ENCODE measurements at places on chromosomes 3 and 15. TPM values are rescaled to one million over a fixed set of nuclear protein-coding genes. Genes with fewer than 3 reads are reported as not detected.

GRCh38 chr3:102617381-102617780, 182.6 kb downstream of the ZPLD1 start:
- no peak for DNase-seq

ZNF770 gene
- 35.1 TPM for total RNA-seq

DNA sequence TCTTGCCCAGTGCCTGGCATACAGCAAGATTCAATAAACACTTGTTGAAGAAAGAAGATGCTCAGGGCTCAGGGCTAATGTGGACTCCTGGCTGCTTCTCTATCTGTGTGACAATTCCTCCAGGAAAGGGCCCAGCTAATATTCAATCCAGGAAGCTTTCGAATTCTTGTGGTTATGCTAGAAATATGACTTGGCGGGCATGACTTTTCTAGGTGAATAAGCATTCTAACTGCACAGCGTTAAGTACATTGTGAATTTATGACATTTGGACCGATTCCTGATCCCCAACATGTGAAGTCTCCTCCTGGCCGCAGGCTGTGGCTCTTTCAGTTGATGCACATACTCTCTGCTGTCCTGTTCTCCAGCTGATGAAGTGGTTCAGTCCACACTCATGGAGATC, 117.0 kb downstream of the IMPG2 start:
- no peak for DNase-seq

DNA sequence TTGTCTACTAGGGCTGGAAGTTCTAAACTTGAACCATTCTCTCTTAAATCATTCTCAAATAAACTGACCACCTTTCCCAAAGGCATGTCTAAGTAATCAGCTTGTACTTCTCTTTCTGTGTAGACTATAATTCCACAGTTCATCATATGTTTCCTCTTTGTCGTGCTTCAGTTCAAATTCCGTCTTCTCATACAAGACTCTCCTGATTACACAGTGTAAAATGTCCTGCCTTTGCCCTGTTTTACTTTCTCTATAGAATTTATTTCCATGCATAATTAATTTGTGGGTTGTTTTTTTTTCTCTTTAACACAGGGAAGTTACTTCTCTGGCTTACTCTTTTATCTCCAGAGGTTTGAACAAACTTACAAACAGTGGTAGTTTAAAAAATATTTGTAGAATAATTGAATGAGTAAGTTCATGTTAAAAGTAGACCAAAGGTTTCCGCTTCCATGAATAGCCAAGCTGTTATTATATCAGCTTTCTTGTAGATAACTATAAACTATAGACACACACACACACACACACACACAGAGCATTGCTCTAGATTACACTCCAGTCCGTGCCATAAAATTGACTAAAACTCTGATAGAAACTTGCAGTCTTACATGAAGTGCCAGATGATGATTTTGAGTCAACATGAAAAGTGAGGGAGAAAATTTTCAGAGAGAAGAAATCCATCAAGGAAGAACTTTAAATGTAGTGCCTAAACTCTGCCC, 119.0 kb downstream of the SUCNR1 start:
- DNase-seq = no peak

DNA sequence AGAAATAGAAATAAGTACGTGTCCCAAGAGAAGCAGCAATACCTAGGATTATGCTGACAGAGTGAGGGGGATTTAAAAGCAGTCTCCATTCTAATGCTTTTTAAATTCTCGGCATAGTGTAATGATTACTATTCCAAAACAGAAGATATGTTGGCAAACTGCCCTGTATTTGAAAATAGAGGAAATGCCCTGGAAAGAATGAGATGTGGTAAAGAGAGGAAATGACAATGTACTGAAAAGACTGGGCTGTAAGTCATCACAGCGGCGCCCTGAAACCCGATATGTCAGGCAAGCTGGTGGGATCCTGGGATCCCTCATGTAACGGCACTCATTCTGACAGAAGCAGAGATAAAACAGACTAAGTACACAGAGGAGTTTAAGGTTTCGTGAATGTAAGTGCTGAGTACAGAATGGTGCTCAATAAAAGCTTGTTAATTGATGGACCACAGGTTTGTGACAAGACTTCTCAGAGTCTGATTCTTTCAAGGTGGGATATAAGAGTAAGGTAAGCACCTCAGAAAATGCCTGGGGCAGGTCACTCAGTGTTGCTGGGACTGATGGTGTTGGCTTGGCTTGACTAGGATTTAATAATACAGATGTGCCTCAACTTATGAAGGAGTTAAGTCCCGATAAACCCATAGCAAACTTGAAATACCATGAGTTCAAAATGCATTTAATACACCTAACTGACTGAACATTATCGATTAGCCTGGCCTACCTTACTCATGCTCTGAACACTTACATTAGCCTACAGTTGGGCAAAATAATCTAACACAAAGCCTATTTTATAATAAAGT, 91.4 kb downstream of the NFKBIZ start:
- no peak for DNase-seq

DNA sequence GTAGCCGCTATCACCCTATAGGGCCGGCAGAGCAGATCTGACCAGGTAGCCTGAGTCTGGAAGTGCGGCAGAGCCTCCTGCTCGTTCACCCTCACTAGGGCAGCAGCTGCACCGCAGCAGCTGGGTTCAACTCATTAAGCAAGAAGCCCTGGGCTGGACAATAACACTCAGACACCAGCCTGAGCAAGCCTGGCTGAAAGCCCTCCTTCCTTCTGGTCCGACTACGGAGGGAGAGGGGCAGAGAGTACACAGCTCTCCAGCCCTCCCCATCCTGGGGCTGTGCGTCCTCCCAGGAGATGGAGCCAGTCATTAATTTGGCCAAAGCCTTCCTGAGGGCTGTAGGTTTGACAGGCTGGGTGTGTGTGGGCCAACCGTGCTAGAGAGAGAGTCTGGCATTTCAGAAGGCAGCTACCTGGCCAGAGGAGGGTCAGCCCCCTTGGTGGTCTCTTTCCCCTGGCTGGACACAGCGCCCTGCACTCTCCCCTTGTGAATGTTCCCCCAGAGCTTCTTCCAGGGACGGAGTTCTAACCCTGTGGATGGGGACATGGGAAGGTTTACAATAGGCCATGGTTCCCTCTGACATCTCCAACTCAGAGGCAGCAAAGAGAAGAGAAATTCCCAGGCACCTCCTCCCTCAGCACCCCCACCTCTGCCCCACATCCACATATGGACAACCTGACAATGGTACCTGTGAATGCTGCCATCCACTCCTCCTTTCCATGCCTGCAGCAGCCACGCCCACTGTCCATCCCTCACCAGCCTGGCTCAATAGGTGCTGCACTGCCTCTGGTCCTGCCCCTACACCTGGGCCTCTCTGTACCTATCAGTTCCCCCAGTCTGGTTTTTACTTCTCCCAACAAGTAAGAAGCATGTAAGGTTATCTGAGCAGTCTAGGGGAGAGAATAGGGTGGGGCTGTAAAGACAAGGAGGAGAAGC, 6.5 kb downstream of the CHRNB4 start:
- DNase-seq = no peak

GRCh38 chr3:43344520-43344919, 58.2 kb downstream of the SNRK start:
- no peak for DNase-seq

- peak; percentile 99 for DNase-seq
These were observed at the start of gene SLC33A1 for GRCh38 chr3:155854141-155854940. Gene SLC33A1, minus strand, starts transcription at chr3:155854427. Its CDS starts 430 bp downstream, at chr3:155853997.

- no peak for DNase-seq
These were observed 315.6 kb upstream of the THBS1 start for GRCh38 chr15:39265261-39265660.

- DNase-seq = no peak
These were observed 405.7 kb upstream of the NPAP1 start for GRCh38 chr15:24269923-24270322.

LMOD3 gene
- total RNA-seq = not detected

POMGNT2 gene
- 8.7 TPM for total RNA-seq

DNA sequence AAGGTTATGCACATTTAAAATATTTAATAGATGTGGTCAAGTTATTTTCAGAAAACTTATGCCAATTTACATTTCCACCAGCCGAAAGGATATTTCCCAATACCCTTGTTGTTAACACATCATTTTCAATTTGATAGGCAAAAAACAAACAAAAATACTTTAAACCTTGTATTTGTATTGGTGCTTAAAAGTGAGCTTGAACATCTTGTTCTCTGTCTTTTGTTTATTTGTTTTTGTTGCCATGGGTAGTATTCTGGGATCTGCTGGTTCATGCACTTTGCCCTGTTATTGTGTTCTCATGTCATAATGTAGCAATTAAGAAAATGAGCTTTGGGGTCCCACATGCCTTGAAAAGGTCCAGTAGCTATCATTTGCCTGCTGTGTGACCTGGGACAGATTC, 191.4 kb downstream of the LRTM1 start:
- no peak for DNase-seq

GRCh38 chr3:123148772-123149171, 53.0 kb upstream of the SEC22A start:
- no peak for DNase-seq

GRCh38 chr3:27610800-27611525, 111.2 kb downstream of the EOMES start:
- no peak for DNase-seq

GRCh38 chr3:74106925-74107324, 482.2 kb upstream of the PDZRN3 start:
- no peak for DNase-seq

DNA sequence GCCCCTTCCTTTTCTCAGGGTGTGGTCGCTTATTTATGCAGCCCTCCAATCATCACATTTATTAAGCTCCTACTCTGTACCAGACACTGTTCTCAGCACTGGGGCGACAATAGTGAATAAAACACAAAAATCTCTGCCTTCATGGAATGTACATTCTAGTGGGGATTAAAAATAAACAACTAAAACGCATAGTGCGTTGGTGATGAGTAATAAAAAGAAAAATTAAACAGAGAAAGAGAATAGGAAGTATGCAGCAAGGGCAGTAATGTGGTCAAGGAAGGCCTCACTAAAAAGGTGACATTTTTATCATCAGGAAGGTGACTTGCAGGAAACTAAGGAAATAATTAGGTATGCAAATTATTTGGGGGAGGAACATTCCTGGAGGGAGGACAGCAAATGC, 5.1 kb downstream of the SLC51B start:
- DNase-seq = no peak

TMEM207 gene
- total RNA-seq = not detected
